SK-N-SH treated with all-trans-retinoic acid at 6 μM for 48 hours (cell line): ENCODE measurements at places on chromosomes 4 and X.

DNA sequence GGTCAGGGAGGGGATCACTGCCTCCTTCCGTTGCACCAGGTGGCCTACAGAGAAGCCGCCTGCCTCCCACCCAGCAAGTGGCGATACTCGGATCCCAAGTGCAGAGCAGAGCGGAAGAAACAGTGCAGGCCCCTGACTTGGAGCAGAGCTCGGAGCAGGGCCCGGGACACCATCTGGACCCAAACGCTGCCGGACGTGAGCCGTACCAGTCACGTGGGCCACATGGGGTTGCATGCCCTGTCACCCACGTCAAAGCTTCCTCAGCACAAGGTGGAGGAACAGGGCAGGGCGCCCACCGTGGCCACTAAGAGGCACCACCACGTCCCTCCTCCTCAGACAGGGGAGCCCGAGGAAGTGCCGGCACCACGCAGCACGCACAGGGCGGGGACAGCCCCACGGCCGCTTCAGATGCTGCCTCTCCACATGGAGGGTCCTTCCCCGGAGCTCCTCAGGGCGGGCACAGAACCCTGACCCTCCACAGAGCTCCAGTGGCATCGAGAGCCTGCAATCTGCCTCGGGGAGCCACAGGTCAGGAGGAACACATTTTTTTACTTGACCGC lies 18.7 kb downstream of the ZFYVE28 start:
- no peak for ATAC-seq

GRCh38 chrX:129600981-129601424 lies 53.8 kb downstream of the APLN start:
- ATAC-seq, result peak; percentile 64

DNA sequence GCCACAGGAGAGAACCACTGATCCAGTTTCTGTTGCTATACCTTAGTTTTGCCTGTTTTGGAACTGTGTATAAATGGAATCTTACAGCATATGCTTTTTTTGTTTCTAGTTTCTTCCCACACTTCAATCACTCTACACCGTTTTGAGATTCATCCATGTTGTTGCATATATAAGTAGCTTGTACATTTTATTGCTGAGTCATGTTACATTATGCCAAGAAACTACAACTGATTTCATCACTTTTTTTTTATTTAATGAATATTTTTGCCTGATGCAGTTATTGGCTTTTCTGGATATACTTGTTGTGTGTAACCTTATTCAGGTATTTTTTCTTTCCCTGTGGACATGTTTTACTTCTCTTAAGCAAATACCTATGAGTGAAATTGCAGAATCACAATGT lies 1135.9 kb downstream of the RAPGEF2 start:
- ATAC-seq, result no peak

- no peak for ATAC-seq
These were observed 136.0 kb downstream of the GABRG1 start for GRCh38 chr4:45987858-45988257.

DNA sequence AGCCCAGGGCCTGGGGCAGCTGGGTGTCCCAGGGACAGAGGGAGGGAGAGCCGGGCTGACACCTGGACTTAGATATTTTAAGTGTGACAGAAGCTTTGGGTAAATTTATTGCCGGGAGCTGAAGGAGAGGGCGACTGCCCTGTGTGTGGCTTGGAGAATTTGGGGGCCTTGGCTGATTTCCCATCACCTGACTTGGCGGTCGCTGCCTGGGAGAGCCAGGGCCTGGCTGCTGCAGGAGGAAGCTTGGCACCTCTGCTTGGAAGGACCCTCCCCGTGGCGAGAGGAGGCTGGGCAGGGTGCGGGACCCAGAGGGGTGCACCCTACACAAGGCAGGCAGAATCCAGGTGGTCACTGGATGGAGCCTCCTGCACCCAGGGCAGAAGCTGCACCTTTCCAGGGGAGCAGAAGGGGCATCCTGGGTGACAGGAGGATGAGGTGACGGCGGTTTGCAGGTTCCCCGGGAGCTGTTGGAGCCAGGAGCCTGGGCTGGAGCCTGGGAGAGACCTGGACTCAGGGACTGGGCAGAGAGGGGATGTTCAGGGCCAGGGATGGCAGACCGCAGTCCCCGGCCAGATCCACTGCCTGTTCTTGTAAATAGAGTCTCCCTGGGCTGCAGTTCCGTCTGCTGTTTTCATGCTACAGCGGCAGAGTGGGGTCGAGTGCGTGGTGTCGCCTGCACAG lies 72.0 kb downstream of the RGS12 start:
- ATAC-seq, result no peak

DNA sequence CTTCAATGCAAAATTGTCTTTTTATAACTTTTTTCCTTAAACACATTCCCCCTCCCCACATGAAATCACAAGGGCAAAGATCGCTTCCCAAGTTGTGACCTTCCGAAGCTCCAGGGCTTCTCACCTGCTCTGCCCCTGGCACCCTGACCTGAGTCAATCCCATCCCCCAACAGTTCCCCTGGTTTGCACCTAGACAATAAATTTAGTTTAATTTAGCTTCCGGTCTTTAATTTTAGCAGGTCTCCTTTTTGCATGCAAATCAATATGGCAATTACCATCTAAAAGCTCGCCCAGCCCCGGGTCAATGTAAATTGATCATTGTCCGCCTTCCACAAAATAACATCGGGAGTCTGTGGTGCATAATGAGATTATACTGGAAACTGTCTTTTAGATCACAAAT lies 6.8 kb downstream of the BCOR start:
- ATAC-seq, result no peak

DNA sequence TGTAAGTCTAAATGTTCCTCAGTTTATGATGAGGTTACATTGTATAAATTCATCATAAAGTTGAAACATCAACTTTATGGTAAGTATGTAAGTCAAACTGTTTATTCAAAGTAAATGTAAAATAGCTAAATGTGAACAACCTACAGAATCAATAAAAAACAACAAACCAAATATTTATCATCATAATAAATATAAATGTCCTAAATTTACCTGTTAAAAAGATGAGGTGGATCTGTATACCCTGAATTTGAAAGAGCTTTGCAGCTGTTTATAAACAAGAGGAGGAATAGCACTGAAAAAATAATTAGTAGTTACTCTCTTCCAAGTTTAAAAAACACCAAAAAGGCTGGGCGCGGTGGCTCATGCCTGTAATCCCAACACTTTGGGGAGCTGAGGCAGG lies 13.7 kb downstream of the ABHD18 start:
- no peak for ATAC-seq

DNA sequence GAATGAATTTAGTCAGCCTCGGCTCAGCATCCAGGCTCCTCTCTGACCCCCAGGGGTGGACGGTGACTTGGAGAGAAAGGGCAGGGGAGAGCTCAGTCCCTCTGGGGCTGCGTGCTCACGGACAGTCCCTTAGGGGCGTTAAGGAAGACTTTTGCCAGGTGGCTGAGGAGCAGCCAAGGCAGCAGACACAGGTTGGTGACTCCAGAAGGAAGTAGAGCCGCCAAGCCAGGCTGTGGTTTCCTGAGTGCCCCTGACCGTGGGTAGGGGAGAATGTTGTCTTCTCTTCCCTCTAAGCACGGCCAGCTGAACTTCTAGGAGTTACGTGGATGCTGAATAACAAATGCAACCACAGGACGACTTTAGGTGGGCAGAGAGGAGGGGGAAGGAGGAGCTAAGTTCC lies 91.0 kb upstream of the MTM1 start:
- no peak for ATAC-seq
